ENCODE measurements at places on chromosomes 6 and 20. TPM values are rescaled to one million over a fixed set of nuclear protein-coding genes. Genes with fewer than 3 reads are reported as not detected.

The SLC22A7 gene
- total RNA-seq = not detected

The C6orf15 gene
- not detected for total RNA-seq

The ID1 gene
- total RNA-seq = 646 TPM

The C2 gene
- 24.8 TPM for total RNA-seq

The VNN1 gene
- total RNA-seq = not detected

The TFAP2C gene
- 6.0 TPM for total RNA-seq

The PHACTR3 gene
- 3.2 TPM for total RNA-seq

The L3MBTL3 gene
- 13.8 TPM for total RNA-seq

GRCh38 chr6:168293636-168294530 is 25.7 kb downstream of the DACT2 start:
- no peaks in the 10 kb centered on the region for H3K4me1 ChIP-seq
- no peaks in the 10 kb centered on the region for H3K27me3 ChIP-seq
- no peak overlapping the region for H3K4me3 ChIP-seq
- H3K27ac ChIP-seq = no peak overlapping the region
- no peaks in the 10 kb centered on the region for H3K36me3 ChIP-seq

GRCh38 chr6:134753001-134753400 is 196.9 kb downstream of the ALDH8A1 start:
- no peaks in the 10 kb centered on the region for H3K27me3 ChIP-seq
- H3K4me1 ChIP-seq = no peaks in the 10 kb centered on the region
- DNase-seq = no peak
- H3K27ac ChIP-seq = no peak overlapping the region

GRCh38 chr6:97822632-97823031 is 539.6 kb upstream of the MMS22L start:
- no peak overlapping the region for H3K4me3 ChIP-seq
- DNase-seq = no peak
- H3K36me3 ChIP-seq = no peaks in the 10 kb centered on the region
- no peak overlapping the region for H3K27ac ChIP-seq

DNA sequence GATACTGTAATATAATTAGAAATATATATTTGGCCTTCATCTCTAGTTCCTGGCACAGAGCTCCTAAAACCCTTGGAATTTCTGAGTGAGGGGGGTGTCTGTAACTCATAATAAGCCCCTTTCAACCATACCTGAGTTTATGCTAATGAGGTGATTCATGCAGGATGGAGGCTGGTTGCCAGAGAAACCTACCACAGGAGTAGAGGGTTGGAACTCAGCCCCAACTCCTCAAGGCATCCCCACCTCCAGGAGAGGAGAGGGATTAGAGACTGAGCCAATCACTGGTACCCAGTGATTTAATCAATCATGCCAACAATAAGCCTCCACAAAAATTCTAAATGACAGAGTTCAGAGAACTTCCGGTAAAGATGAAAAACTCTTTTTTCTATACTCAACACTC is 17.5 kb downstream of the UQCC1 start:
- no peaks in the 10 kb centered on the region for H3K36me3 ChIP-seq
- H3K4me3 ChIP-seq = no peak overlapping the region
- H3K27me3 ChIP-seq = no peaks in the 10 kb centered on the region
- H3K4me1 ChIP-seq = no peaks in the 10 kb centered on the region
- H3K27ac ChIP-seq = no peak overlapping the region
- DNase-seq = no peak

GRCh38 chr6:75419416-75419815 is 74.2 kb downstream of the FILIP1 start:
- no peaks in the 10 kb centered on the region for H3K4me1 ChIP-seq
- no peaks in the 10 kb centered on the region for H3K27me3 ChIP-seq
- H3K36me3 ChIP-seq = no peaks in the 10 kb centered on the region

DNA sequence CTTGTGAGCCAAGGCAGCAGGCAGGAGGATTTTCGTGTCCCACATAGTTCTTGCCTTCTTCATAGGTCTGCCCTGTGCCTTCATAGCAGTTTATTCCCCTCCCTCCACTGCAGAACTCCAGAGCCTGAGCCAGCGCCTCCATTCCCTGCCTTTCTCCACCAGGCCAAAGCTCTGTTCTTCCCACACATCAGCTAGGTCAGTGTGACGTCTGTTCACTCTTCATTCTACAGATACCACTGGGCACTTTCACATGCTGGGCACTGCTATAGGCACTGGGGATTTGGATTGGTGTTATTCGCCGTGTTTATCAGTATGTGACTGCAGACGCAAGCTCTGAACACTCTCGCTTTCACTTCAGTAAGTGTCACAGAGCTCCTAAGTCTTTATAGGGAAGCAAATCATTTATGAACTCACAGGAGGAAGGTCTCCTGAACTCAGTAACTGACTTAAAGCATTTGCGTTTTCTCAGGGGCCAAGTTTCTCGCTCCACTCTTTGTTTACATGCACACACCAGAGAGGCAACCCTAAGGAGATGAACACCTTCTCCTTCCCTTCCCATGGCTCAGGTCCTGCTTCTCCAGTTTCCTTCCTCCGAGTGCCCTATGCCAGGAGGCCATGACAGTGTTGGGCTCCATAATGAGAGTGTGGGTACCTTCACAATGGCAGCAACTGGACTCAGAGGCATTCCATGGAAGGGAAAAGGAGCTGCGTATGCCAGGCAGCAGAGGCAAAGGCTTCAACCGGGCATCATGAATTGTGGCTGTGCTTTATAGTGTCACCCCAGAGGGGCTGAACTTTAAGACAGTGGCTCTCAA is 6.3 kb upstream of the APMAP start:
- no peaks in the 10 kb centered on the region for H3K27me3 ChIP-seq
- H3K4me1 ChIP-seq = peaks cover 4% of the 10 kb centered on the region

DNA sequence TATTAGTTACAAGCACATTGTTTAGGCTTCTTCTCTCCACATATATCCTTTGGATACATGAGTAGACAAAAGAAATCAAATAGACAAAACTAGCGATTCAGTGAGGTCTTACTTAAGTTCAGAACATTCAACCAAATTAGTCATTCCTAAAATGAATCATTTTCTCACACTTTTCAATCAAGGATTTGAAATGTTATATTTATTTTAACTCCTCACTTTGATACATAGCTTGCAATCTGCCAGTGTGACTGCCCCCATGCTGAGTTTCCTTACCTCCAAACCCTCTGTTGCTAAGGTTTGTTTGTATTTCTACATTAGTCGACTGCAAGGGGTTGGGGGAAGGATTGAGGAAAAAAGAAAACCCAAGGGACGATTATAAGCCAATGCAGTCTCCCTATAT is 3.5 kb upstream of the MOXD1 start:
- no peaks in the 10 kb centered on the region for H3K4me1 ChIP-seq
- H3K36me3 ChIP-seq = no peaks in the 10 kb centered on the region
- DNase-seq = no peak
- H3K27me3 ChIP-seq = no peaks in the 10 kb centered on the region

DNA sequence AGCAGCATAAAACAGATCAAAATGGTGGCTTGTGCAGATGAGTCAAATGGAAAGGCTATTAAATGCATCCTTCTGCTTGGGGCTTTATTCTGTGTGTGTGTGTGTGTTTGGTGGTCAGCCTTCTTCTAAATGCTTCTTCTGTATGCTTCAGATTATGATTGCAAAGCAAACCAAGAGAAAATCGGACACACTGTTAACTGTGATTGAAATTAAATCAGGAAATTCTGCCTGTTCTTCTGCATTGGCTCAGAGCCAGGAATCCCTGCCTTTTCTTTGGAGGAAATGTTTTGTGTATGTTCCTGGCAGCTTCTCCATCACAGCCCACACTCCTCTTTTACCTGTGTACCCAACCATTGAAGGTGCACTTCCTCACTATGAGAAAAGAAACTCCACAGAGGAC is 22.3 kb upstream of the PDE10A start:
- H3K27ac ChIP-seq = no peak overlapping the region
- no peaks in the 10 kb centered on the region for H3K27me3 ChIP-seq
- H3K4me1 ChIP-seq = no peaks in the 10 kb centered on the region
- H3K4me3 ChIP-seq = no peak overlapping the region
- no peaks in the 10 kb centered on the region for H3K36me3 ChIP-seq

DNA sequence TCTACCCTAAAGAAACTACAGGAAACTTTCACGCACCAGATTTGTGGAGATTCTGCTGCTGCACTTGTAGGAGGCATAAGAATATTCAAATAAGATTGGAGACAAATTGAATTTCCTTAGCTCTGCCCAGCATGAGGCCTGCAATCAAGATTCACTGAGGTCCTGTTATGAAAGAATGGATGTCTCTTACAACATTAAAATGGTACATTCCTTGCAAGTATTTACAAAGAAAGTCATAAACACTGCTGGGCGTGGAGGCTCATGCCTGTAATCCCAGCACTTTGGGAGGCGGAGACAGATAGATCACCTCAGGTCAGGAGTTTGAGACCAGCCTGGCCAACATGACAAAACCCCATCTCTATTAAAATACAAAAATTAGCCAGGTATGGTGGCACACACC is 74.0 kb upstream of the MAP3K4 start:
- H3K4me1 ChIP-seq = no peaks in the 10 kb centered on the region
- H3K4me3 ChIP-seq = no peak overlapping the region
- no peaks in the 10 kb centered on the region for H3K36me3 ChIP-seq
- no peaks in the 10 kb centered on the region for H3K27me3 ChIP-seq
- H3K27ac ChIP-seq = no peak overlapping the region

DNA sequence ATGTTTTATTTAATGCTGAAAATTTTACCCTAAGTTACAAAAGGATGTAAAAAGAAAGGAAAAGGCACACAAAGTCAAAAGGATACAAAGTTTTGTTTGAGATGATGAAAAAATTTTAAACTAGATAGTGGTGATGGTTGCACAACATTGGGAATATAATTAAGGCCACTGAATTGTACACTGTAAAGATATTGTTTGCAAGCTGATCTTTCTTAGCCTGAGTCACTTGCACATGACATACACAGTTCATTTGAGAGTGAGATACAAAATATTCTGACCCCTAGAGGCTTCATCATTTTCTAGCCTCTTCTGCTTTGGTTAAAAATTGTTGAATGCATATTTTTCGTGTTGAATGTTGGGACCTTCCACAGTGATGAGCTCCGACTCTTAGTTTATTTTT is 462.6 kb downstream of the HDGFL1 start:
- no peaks in the 10 kb centered on the region for H3K36me3 ChIP-seq
- no peak overlapping the region for H3K27ac ChIP-seq
- no peak overlapping the region for H3K4me3 ChIP-seq
- H3K27me3 ChIP-seq = no peaks in the 10 kb centered on the region
- DNase-seq = no peak

DNA sequence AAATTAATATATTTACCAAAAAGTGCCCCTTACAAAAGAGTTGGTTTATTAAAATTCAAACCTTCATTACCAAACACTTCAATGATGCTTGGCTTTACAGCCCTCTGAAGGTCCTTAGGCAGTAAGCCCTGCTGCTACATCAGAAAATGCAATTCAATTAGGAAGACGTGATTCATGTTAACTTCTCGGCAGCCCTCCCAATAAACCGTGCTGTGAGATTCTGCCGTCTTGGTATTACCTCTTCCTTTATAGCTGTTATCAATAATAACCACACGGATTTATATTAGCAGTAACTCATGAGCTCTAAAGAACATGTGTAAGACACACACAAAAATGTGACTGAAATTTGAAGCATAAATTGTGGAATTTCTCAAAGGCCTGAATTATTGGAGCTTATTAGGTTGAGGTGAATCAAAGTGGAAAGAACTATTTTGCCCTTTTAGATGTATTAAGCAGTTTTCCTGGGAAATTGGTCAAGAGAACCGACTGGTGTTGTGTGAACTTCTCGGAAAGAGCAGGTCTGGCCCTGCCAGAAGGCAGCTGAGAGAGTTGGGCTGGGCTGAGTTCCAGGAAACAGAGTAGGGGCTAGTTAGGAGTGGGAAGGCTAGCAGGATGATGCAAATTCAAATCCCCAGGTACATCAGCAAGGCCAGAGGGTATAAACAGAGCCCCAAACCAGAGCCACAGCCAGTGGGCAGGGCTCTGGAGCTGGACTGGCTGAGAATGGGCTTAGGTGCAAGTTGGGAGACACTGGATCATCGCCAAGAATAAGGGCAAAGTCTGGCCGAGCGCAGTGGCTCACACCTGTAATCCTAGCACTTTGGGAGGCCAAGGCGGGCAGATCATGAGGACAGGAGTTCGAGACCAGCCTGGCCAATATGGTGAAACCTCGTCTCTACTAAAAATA is 33.1 kb downstream of the FGD2 start:
- peak overlapping the region; percentile 26 for H3K27ac ChIP-seq
- H3K36me3 ChIP-seq = no peaks in the 10 kb centered on the region
- peak; percentile 77 for DNase-seq
- no peaks in the 10 kb centered on the region for H3K27me3 ChIP-seq
- no peaks in the 10 kb centered on the region for H3K4me1 ChIP-seq

- no peak overlapping the region for H3K27ac ChIP-seq
- no peaks in the 10 kb centered on the region for H3K36me3 ChIP-seq
- DNase-seq = peak; percentile 59
- H3K4me3 ChIP-seq = no peak overlapping the region
- H3K27me3 ChIP-seq = no peaks in the 10 kb centered on the region
Observed at GRCh38 chr6:36268478-36269275, 1.2 kb upstream of the PNPLA1 start.

- H3K36me3 ChIP-seq = no peaks in the 10 kb centered on the region
- no peak overlapping the region for H3K4me3 ChIP-seq
- no peak for DNase-seq
Observed at GRCh38 chr6:140546640-140547039, 1172.2 kb upstream of the CITED2 start.

GRCh38 chr6:55281215-55281614 is 46.1 kb upstream of the GFRAL start:
- no peaks in the 10 kb centered on the region for H3K4me1 ChIP-seq
- no peak overlapping the region for H3K27ac ChIP-seq
- no peak for DNase-seq
- H3K4me3 ChIP-seq = no peak overlapping the region
- no peaks in the 10 kb centered on the region for H3K27me3 ChIP-seq

GRCh38 chr20:58875111-58875510 is 22.6 kb downstream of the GNAS start:
- H3K27ac ChIP-seq = no peak overlapping the region
- H3K36me3 ChIP-seq = no peaks in the 10 kb centered on the region
- no peak overlapping the region for H3K4me3 ChIP-seq
- no peaks in the 10 kb centered on the region for H3K4me1 ChIP-seq
- no peak for DNase-seq

DNA sequence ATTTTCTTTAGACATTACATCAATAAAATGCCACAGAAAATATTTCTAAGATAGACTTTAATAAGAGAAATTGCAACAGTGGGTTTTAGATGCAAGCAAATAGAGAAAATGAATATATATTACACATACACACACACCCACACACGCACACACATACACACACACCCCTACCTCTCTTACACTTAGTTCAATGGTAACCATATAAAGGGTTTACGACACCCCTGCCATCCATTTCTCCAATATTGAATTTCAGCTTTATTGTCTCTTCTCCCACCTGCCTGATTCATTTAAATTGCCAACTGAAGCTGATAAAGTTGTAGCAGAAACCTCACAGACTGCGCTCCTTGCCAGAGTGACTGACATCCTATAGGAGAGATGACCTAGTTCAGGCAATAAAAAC is 154.6 kb downstream of the ADAT2 start:
- H3K4me3 ChIP-seq = no peak overlapping the region
- DNase-seq = no peak
- H3K4me1 ChIP-seq = no peaks in the 10 kb centered on the region
- no peaks in the 10 kb centered on the region for H3K27me3 ChIP-seq
- H3K27ac ChIP-seq = no peak overlapping the region

Data from uterus (tissue), 4 donors.